ENCODE measurements at places on chromosomes 7 and 10.

- no peak for DNase-seq
Measured at GRCh38 chr10:122471531-122472177, 10.3 kb downstream of the HTRA1 start.

DNA sequence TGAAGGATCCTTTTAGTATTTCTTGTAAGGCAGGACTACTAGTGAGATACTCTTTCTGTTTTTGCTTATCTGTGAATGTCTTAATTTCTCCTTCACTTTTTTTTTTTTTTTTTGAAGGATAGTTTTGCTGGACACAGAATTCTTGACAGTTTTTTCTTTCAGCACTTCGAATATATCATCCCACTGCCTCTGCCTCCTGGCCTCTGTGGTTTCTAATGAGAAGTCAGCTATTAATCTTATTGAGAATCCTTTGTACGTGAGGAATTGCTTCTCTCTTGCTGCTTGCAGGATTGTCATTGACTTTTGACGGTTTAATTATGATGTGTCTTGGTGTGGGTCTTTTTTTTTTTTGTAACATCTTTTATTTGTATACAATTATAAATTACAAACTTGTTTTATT, 12.6 kb upstream of the WAC start:
- DNase-seq, result no peak

DNA sequence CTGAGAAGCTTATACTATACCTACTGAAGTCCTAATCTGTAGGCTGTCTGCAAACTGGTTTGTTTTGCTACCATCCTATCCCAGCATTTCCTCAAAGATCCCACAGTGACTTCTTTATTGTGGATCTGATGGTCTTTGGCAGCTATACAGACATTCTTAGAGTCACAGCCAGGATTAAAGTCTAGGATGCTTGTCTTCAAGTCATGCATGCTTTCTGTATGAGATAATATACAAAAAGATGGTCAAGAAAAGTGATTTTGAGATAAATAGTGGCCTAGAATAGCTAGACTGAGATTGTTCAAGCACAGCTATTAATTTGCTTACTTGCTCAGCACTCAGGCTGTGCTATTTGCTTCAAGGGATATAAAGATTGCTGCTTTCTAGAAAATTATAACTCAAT, 454.4 kb downstream of the AUTS2 start:
- no peak for DNase-seq

- no peak for DNase-seq
Measured at GRCh38 chr10:62354916-62355315, 19.3 kb upstream of the ZNF365 start.

DNA sequence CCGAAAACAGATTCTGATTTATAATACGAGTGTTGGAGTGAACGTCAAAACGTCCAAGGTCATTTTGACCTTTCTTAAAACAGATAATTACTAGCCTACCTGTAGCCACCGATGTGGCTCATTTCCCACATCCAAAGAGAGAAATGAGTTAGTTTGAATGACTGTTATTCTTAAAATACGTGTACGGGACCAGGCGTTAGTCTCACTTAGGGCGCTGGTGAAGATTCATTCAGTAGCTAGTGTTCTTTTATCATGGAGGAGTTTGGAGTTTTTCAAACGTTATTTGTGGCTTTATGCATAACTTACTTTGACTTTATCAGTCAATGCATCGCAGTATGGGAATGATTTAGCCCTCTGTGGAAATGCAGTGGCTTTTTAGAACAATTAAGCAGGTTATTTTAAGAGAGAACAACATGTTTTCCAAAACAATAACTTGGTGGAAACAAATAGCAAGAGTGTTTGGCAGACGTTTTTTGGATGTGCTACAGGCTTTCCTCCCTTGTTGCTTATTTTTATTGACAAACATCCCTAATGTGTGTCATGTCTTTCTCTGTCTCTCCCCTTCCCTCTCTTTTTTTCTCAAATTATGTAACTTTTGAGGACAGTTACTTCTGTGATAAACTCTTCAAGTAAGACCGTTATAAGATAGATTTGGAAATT, 1.6 kb downstream of the BICC1 start:
- no peak for DNase-seq

DNA sequence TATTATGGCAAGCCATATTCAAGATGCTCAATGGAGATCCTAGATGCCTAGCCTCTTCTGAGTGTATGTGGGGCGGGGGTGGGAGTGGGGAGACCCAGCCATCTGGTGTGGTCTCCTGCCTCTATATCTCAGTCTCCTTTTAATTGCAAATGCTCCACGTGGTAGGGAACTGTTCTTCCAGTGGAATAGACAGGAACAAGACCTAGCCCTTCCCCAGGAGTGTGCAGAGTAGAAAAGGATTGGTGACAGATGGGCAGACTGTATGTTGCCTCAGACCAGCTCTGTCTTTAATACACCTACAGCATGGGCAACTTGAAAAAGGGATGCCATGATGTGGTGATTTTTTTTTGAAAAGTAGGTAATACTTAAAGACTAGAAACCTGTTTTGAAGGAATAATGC, 12.6 kb downstream of the CYP3A5 start:
- no peak for DNase-seq

DNA sequence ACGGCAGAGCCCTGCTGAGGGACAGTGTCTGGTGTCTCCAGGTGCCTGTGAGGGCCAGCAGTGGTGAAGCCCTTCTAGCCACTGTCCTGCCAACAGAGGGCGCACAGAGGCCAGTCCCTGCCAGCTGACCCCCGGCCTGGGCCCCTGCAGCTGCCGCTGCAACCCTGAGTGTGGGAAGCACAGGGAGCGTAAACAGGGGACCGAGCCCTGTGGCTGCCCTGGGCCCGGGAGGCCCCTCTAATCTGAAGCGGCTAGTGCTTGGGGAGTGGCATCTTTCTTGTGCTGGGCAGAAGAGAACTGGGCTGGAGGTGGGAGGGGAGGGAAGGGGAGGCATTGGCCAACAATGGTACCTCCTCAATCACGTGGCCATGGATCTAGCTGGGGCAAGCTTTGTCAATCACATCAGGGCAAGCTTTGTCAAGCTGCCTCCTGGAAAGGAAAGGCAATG, 34.6 kb downstream of the TRIM8 start:
- DNase-seq, result peak; percentile 75

- peak; percentile 79 for DNase-seq
Measured at GRCh38 chr10:50576245-50576815, 47.4 kb downstream of the SGMS1 start.

DNA sequence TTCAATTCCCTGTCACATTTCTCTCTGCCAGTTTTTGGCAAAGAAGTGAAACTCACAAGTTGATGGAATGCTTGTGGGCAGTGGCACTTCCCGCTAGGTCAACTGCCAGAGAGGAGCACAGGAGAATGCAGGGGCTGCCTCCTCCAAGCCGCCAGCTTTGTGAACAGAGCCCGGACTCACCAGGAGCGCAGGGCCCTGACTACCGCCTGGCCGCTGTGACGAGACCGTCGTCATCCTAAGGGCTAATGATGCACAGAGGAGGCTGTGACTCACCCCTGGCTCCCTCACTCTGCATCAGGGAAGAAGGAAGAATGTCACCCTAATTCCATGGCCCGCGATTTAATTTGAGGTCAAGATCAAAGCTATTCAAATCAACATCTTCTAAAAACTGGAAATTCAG, 123.9 kb downstream of the TAX1BP1 start:
- DNase-seq, result no peak

GRCh38 chr7:26052706-26053105, 99.3 kb upstream of the NFE2L3 start:
- no peak for DNase-seq

DNA sequence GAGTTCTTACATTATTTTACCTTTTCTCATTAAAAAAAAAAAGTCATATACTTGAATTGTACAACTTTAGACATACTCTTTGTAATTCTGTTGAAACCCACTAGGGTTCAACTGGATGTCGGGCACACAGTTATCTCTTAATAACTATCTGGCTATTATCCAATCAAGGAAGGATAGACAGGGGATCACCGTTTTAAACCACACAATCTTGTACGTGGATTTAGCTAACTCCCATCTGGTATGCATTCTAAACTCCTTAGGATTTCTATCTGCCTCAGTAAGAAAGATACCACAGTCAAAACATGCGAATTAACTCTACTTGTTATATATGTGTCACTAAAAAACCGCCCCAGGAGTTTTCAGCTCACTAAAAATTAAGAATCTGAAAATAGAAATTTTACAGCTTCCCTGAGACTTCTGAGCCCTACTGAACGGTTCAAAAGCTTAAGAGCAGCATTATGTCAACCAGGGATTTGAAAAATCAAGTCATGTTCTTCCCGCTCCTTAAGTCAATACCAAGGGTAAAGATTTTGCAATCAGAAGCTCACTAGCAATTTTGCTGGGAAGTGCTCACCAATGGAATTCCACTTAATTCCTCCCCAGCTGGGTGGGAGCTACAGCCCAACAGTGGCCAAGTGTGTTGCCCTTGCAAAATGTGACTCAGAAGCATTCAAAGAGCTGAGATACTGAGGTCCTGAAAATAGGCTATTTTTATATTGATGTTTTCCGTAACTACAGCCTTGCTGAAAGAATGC, 267.0 kb downstream of the FRMD4A start:
- no peak for DNase-seq

GRCh38 chr7:1053002-1053411, 8.7 kb downstream of the GPR146 start:
- DNase-seq, result no peak

DNA sequence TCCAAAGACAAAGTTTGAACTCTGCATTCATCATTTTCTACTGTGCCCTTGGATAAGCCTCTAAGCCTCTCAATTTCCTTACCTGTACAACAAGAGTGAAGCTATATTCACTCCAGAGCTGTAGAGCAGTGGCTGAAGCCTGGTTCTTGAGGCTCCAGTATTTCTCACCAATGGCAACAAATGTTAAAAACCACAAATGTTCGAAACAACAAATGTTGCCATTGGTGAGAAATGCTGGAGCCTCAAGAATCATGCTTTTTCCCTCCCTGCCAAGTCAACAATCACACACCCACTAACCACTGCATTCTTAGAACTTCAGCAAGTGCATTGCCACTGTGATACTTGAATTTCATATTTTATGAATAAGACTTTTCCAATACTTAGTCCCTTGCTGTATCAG, 237.9 kb downstream of the TMEM26 start:
- no peak for DNase-seq

GRCh38 chr10:8576911-8577310, 522.4 kb downstream of the GATA3 start:
- DNase-seq, result no peak

All from anterior cingulate cortex (tissue), 58 donors.